ENCODE measurements at places on chromosomes 3 and 15.

- no peak for DNase-seq
Measured at GRCh38 chr3:113275929-113276750, 64.8 kb downstream of the BOC start.

DNA sequence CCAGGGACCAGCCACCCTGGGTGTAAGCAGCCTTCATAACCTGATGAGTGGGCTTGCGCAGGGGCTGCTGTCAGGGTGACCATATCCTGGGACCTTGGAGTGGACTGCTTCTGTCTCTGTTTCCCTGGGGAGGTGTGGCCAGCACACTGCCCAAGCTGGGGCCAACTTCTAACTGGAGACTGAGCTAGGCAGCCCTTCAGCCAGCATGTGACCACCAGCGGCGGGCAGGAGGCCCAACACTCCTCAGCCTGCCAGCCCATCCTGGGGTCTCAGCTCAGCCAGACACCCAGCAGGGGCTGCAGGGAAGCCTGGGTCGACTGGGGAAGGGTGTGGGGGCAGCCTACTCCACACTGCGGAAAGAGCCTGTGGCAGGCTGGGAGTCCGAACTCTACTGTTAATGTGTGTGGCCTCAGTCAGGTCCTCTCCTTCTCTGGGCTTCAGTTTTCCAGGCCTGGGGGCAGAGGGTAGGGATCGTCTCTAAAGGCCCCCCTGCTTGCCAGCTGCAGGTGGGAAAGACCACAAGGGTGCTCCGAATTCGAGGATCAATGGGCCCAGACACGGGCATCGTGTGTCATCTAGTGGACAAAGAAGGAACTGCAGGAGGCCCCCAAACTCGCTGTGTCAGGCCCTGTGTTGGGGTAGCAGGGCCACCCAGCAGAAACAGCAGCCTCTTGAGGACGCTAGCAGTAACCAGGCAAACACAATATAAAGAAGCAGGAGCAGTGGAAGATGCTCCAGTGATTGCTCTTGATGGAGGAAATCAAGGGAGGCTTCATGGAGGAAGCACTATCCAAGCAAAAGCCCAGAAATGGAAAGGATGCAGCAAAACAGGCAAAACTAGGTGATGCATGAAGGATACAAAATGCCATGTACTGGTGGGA lies 2.0 kb upstream of the SEMA3G start:
- DNase-seq = no peak

- no peak for DNase-seq
Measured at GRCh38 chr3:11878837-11879236, 32.2 kb upstream of the TAMM41 start.

- no peak for DNase-seq
Measured at GRCh38 chr15:23753248-23753647, 66.1 kb upstream of the NDN start.

DNA sequence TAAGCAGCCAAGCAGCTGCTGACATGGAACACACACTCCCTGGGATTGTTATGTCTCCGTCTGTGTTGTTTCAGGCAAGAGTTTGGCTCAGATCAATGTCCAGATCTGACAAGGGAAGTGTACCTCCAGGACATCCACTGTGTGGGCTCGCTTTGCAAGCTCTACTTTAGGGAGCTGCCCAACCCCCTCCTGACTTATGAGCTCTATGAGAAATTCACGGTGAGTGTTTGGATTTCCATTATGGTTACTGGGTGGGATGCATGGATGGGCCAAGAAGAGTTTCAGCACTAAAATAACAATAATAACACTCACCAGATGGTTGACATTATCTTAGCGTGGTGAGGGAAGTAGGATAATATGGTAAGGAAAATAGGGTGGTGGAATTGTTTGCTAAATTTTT lies 74.1 kb downstream of the ARHGAP31 start:
- no peak for DNase-seq

- DNase-seq = no peak
Measured at GRCh38 chr15:67025719-67026609, 39.4 kb upstream of the SMAD3 start.

- no peak for DNase-seq
Measured at GRCh38 chr3:171901615-171902312, 58.6 kb downstream of the TMEM212 start.

DNA sequence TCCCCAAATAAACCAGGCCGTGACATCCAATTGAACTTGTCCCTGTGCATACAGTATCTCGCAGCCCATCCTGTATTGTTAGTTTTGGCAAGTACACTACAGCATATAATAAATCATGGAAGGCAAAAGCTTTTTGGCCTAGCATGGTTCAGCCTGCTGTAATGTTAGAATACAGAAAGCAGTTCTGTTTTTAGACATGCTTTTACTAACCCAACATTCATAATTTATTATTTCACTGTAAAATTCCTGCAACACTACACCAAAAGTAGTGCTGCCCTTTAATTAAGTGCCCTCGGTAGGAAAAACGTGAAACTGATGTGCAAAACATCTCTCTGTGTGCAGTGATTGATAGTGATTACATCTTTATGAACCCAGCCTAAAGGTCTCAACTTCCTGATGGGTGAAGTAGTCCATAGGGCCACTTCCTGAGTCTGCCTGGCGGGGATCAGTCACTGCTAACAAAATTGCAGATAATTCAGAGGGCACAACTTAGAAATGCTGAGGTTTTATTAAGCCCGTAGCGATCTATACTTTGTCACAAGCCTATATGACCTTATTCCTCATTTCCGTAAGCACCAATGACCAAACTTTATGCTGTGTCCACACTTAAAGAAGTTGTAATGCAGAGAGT lies 227.8 kb downstream of the CDIN1 start:
- no peak for DNase-seq

- DNase-seq = no peak
Measured at GRCh38 chr15:31476236-31476810, 149.7 kb downstream of the KLF13 start.

GRCh38 chr3:9875448-9875847 lies 4.6 kb downstream of the CIDEC start:
- DNase-seq = no peak

GRCh38 chr3:183254487-183255347 lies 1.7 kb downstream of the B3GNT5 start:
- no peak for DNase-seq

DNA sequence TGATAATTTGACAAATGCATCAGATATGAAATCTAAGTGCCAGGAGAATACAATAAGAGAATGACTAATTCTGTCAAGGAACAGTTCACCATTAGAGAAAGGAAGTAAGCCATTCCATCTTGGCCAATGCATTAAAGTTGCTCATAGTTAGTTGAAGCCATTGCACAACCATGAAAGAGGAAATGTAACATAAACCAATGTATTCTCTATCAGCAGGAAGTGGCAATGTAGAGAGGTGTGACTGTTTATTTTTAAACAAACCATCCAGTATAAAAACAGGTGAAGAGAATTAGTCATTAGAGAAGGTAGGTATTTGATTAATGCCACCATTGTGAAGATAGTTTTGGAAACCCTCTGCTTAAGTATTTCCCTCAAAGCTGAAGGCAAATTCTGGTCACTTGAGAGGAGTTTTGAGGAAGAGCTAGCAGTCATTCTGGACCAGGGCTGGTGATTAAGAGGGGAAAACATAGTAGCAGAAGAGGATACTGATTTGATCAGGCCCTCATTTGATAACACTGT lies 10.7 kb upstream of the ANXA2 start:
- DNase-seq = no peak

DNA sequence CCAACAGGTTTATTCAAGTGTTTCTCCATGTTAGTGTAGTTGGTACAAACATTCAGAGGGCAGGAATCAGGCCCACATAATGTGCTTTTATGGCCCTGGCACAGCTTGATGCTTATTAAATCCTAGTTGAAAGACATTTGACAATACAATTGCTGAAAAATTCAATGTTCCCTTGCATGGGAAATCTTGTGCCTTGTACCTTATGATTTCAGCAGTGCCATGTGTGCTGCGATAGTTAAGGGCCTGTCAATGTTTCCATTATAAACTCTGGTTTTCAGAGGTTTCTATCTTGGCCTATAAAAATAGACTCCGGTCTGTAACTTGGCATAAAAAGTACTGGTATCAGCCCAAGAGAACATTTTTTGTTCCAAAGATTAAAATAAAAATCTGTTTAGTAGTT lies 207.2 kb downstream of the TBC1D5 start:
- no peak for DNase-seq

GRCh38 chr3:142319094-142319493 lies 93.7 kb upstream of the GK5 start:
- DNase-seq = no peak

GRCh38 chr3:173745952-173746682 lies 348.6 kb downstream of the NLGN1 start:
- DNase-seq = no peak

- DNase-seq = no peak
Measured at GRCh38 chr15:63918317-63918672, 84.5 kb upstream of the HERC1 start.

DNA sequence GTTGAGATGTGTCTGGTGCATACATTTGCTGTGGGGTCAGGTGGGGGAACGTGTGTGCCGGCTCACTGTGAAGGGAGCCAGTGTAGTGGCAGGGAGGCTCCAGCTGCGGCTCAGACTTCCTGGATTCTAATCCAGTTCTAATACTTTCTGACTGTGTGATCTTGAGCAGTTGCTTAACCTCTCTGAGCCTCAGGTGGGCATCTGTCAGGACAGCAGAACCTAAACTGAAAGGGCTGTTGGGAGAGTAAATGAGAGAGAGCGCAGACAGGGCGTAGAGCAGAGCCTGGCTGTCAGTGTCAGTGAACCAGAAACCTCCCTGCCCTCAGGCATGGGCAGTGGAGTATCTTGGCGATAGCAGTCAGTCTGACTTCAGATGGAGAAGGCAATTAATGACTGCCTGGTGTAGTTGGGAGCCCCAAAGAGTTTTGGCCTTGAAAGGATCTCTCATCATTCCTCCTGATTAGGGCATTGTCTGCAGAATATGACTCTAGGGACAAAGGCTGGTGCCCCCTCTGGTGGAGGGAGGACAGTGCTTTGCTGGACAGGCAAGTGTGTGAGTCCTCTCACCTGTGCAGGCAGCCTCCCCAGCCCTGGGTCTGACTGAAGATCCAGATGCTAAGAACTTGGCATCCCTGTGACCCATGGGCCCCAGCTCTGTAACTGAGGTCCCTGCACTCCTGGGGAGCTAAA lies 9.6 kb downstream of the KBTBD13 start:
- no peak for DNase-seq

GRCh38 chr3:35664460-35664919 lies 25.2 kb downstream of the ARPP21 start:
- no peak for DNase-seq

DNA sequence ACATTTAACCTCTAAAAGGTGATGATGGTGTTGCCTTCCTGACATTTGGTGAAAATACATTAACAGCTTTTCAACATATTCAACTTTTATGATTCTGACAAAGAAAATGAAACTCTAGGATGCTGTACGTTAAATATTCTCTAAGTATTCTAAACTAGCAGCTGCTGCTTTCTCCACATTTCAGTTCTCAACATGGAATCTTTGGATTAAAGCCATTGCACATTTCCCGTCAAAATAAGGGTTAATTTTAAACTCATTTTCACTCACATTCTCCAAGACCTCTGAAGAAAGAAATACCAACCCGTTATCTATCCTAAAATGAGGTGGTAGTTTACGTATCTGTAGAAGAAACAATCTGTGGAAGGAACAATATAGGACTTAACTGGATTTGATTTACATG lies 655.7 kb upstream of the ARPP21 start:
- DNase-seq = no peak

DNA sequence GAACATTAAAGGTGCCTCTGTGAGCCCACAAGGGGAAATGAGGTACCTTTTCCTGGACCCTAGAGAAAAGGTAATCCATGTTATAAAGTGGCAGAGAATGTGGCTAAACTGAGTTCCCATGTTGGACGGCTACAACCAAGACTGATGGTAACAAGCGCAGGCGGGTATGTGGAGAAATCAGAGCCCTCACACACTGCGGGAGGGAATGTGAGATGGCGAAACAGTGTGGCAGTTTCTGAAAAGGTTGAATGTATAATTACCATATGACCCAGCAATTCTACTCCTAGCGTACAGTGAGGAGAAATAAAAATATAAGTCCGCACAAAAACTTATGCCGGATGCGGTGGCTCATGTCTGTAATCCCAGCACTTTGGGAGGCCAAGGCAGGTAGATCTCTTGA lies 24.1 kb upstream of the SHISA5 start:
- DNase-seq = no peak

DNA sequence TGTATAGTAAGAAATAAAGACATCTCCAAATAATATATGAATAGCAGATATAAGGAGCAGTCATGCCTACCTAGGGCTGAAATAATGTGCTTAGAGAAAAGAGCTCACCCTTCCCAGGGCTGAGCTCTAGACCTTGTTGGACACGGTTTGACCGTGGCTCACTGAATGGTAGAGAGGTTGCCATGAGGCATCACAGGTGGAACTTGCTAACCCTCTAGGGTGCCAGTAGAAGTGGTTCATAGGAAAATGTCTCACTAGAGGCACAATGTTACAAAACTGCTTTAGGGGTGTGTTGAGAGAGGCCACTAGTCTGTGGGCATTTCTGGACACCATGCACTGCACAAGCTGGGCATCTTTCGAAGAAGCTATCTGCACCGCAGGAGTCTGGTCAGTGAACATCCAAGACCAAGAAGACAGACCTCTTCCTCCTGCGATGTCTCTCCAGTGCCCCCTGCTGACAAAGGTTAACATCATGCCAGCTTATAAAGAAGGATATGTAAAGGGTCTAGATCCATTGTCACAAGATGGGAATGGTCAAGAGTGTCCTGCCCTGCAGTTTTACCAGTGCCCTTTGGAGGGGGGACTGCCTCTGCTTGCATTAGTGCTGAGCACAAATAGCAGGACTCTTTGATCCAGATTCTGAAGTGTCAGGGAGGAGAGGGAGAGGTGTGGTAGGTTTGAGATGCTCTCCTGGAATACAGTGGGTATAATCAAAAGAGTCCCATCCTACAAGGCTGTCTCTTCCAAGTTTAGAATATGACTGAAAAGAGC lies 266.8 kb downstream of the ZNF385D start:
- DNase-seq = no peak

GRCh38 chr15:79834495-79834894 lies 62.3 kb downstream of the MTHFS start:
- no peak for DNase-seq

DNA sequence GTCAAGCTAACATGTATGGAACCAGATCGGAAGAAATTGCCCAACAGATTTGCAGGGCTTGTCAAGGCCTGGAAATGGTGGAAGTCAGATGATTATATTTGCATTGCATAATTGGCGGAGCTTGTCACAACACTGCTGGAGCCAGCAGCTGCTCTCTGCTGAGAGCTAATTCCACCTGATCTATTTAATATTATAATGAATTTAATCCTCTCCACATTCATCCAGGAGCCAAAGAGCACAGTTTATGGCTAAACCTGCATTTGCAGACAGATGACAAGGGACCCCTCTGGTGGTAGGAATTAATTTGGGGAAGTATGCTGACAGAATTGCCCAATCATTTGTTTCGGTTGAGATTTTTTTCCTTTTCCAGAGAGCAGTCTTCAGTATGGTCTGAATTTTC lies 730.2 kb downstream of the TUSC7 start:
- DNase-seq = no peak

DNA sequence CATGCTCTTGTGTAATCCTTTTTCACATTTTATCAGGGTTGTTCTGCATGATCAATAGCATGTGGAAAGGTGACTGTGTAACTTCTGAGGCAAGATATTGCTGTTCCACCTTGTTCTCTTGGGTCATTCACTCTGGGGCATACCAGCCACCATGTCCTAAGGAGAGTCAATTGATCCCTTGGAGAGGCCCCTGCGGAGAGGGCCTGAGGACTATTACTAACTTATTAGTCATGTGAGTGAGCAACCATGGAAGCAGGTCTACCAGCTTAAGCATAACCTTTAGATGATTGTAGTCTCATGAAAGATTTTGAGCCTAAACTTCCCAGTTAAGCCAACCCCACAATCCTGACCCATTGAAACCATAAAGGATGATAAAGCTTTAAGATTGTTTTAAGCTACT lies 22.0 kb upstream of the COL6A5 start:
- DNase-seq = no peak

All from cortex of kidney (tissue), 1 donor.